Stomach (tissue), 19 donors: ENCODE measurements at places on chromosomes 3 and 15. TPM values are rescaled to one million over a fixed set of nuclear protein-coding genes. Genes with fewer than 3 reads are reported as not detected.
A peak's percentile ranks its signal among the peaks of the same experiment; 100 is the strongest.

OSBPL10 gene
- total RNA-seq = 1.8 TPM

MYZAP gene
- not detected for total RNA-seq

SHC4 gene
- not detected for total RNA-seq

MAP2K1 gene
- 123 TPM for total RNA-seq

SCAANT1 gene
- not detected for total RNA-seq

CCR8 gene
- not detected for total RNA-seq

BRPF1 gene
- 15.1 TPM for total RNA-seq

HESX1 gene
- total RNA-seq = 23.9 TPM

TERC gene
- 107 TPM for total RNA-seq

AMT gene
- total RNA-seq = 14.7 TPM

CPN2 gene
- total RNA-seq = not detected

PEX5L gene
- total RNA-seq = not detected

MKRN2OS gene
- total RNA-seq = not detected

SAMD7 gene
- not detected for total RNA-seq

DNA sequence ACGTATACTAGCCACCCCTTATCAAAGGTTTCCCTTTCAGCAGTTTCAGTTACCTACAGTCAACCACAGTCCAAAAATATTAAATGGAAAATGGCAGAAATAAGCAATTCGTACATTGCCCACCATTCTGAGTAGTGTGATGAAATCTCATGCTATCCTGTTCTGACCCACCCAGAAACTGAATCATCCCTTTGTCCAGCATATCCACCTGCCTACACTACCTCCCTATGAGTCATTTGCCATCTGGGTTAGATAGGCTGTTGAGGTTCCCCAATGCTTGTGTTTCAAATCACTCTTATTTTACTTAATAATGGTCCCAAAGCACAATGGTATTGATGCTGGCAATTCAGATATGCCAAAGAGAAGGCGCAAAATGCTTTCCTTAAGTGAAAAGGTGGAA lies 15.3 kb upstream of the PHC3 start:
- no peak for DNase-seq

DNA sequence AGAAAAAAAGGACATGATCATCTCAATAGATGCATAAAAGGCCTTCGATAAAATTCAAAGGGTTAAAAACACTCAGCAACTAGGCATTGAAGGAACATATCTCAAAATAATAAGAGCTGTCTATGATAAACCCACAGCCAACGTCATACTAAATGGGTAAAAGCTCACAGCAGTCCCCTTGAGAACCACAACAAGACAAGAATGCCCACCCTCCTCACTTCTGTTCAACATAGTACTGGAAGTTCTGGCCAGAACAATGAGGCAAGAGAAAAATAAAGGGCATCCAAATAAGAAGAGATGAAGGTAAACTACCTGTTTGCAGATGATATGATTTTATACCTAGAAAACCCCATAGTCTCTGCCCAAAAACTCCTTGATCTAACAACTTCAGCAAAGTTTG lies 619.7 kb upstream of the LMCD1 start:
- DNase-seq = no peak

- peak; percentile 29 for DNase-seq
Measured at GRCh38 chr3:97871801-97872524, 50.2 kb downstream of the CRYBG3 start.

- no peak for DNase-seq
Measured at GRCh38 chr3:19384868-19385267, 236.6 kb downstream of the KCNH8 start.

DNA sequence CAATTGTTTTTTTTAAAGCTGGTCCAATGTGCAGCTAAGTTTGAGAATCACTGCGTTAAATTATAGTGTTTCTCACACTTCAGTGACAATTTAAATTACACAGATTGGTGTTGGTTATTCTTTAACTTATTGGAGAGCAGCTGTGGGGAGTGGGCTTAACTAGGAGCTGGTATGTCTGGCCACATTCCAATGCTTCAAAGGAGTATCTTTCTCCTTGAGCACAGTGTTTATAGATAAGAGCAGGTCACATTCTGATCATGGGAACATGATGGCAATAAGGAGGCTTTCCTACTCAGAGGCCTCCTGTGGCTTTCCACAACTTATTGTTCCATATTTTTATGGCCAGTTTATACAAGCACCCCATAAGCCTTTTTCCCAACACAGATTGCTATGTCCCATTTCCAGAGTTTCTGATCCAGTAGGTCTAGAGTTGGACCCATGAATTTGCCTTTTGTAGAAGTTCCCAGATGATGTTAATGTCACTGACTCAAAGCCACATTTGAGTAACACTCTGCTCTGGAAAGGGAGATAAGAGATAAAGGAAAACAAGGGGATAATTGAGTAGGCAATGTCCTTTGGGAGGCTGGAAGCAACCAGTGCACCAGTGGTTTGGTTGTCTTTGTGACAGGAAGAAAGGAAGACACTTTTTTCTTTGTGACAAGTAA lies 33.0 kb upstream of the PLSCR4 start:
- DNase-seq = no peak

- no peak for DNase-seq
Measured at GRCh38 chr3:141930801-141931200, 54.4 kb downstream of the ATP1B3 start.

- DNase-seq = peak; percentile 73
Measured at GRCh38 chr3:185502987-185503386, 4.2 kb upstream of the TMEM41A start.

DNA sequence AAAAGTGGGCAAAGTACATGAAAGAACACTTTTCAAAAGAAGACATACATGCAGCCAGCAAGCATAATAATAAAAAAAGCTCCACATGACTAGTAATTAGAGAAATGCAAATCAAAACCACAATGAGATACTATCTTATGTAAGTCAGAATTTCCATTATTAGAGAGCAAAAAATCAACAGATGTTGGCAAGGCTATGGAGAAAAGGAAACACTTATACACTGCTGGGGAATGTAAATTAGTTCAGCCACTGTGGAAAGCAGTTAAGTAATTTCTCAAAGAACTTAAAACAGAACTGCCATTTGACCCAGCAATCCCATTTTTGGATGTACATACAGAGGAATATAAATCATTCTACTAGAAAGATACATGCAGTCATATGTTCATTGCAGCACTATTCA lies 360.7 kb downstream of the NSUN3 start:
- DNase-seq = no peak

DNA sequence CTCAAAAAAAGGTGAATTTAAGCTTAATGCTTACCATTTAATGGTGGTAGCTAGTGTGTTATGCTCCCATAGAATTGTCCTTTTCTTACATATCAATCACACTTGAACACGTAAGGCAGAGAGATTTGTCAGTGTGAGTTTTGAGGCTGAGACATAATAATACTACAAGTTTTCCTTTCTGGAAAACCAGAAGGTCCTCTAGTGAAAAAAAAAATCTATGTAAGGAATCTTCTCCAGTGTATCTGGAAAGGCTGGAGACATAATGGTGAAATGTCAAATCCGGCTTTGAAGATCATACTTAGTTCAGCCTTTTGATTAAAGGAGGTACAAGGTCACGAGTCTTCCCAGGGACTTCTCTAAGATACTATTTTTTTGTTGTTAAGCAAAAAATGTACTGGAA lies 3.4 kb downstream of the TSC22D2 start:
- DNase-seq = no peak

DNA sequence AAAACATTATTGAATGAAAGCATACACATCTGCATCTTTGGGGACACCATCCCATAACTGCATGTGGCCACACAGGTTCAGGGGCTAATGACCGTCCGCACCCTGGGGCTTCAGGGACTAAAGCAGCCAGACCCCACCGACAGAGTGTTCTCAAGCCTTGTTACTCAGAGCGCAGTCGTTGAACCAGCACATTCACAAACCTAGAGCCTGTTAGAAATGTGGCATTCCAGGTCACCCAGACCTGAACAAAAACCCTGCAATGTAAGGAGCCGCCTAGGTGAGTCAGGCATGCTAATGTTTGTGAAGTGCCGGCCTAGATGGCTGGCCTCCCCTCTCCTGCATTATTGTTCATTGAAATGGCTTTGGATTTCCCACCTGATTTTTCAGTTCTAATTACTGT lies 52.3 kb upstream of the HACD2 start:
- peak; percentile 62 for DNase-seq

GRCh38 chr15:51134416-51135199 lies 39.9 kb upstream of the TNFAIP8L3 start:
- DNase-seq = no peak

DNA sequence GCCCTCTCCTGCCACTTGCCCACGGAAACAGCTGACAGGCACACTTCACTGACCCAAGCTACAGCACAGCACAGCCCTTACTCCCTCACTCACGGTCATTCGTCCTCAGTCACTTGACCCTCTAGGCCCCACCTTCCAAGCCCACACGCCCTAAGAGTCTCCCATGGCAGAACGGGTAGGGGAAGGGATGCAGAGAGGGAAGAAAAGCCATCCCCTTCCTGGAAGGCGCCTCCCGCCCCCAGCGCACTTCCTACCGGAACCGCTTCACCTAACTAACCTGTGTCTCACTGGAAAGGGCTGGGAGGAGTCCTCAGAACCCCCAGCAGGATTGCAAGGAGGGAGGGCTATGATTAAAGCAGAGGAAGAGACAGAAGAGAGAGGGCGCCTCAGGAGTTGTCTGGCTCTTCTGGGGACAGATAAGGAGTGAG lies 22.9 kb downstream of the EPHB3 start:
- no peak for DNase-seq

DNA sequence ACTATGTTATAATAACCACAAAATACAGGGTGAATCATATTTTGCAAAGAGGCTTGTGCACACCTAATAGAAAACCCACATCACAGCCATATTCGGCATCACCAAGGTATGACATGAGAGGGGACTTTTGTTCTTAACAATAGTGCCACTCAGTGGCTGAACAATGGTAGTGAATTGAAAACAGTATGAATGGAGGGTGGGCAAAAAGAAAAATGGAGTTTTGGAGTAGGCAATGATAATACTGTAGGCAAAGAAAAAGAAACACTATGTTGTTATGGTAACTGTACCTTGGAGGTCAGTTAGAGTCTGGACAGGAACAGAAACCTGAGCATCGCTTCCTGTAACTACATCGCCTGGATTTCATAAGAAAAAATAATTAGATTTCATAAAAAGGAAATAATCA lies 348.6 kb downstream of the PLCL2 start:
- DNase-seq = no peak

DNA sequence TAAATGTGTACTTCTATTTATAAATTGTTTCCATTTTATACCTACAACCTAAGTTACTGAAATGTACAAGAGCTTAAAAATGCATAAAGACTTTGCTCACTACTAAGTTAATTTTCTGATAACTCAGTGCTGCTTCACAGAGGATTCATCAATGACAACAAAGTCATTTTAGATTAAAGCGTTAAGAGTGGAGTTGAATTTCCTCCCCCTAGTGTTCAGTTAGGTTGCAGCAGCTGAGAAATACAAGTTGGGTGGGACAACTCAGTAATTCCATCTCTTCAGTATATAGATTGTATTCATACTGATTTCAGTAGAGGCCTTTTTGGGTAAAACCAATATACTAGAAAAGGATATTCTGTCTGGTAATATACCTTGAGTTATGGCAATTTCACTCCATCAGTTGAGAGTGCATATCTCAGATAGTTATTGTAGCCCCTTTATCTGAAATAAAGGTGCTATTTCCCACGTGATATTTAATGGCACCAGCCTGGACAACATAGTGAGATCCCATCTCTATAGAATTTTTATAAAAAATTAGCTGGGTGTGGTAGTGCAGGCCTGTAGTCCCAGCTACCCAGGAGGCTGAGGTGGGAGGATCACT lies 6.9 kb upstream of the RPL35A start:
- no peak for DNase-seq

DNA sequence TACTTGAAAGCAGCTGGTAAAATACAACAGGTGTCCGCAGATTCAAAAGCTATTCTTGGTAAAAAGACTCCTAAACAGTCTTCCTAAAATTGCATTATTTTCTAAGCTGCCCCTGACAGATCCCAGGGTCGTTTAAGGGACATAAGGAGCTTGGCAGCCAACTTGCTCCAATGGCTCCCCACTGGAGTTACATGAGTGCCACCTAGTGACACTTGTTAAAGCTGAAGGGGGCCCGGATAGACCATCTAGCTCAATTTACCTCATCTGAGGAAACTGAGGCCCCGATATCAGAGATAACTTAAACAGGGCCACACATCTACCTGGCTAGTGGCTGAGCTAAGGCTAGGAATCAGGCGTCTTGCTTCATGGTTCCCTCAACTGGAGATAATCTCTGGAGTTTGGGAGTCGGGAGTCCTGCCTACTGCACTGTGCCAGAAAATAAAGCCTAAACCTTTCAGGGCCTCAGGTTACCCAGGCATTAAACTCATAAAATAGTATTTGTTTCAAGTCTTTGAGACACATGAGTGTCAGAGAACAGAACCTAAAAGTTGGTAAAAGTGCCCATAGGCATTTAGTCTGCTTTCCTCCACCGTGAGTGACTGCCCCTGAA lies 6.5 kb upstream of the TBC1D23 start:
- peak; percentile 90 for DNase-seq

- peak; percentile 70 for DNase-seq
Measured at GRCh38 chr3:14266361-14266760, 87.7 kb downstream of the LSM3 start.

DNA sequence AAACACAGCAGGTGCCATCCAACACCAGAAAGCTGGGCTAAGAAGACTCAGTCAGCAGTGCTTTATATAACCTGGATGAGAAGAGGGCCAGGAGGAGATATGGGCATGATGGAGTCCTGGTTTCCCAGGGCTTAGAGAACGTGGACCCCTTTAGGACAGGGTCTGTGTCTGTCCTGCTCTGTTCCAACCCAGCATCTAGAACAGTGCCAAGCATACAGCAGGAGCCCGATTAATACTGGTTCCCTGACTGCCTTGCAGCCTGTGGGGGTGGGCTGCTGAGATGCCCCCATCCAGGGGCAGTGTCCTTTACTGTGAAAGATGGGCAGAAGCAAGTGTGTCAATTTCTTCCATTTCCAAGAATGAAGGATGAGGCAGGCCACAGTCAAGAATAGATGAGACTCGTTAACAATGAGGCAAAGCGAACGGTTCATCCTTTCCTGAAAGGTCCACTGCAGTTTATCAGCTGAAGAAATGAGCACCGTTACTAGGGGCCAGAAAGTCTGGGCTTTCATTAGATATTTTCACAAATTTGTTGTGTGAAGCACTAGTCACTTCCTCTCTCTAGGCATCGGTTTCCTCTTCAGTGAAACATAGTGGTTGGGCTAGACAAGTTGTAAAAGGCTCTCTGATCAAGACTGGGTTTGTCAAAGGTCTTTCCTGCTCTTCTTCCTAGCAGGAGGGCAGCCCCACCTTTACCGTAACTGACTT lies 72.0 kb upstream of the HERC1 start:
- DNase-seq = peak; percentile 32

DNA sequence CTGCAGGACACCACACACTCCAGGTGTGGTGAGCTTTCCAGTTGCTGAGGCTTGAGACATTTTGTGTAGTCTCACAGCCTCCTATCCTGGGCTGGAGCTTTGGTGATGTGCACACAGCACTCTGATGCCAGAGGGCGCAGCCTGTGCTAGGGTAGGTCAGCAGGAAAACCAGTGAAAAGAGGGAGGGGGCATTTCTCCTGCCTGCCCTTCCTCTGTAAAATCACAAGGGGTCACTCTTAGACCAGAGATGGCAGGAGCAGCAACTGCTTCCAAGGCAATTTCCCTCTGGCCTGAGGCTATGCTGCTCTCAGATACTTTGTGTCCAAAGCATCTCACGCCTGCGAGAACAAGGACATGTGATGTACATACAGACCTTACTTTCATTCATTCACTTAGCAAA lies 16.5 kb upstream of the MUSTN1 start:
- DNase-seq = peak; percentile 76
